ENCODE measurements at places on chromosomes 1 and 21.

GRCh38 chr1:167401260-167401873, 117.0 kb downstream of the CD247 start:
- DNase-seq: peak; percentile 22

- no peak for DNase-seq
These were observed 7.7 kb downstream of the MROH7 start for GRCh38 chr1:54649130-54649898.

- no peak for DNase-seq
These were observed 11.4 kb downstream of the SOX13 start for GRCh38 chr1:204084247-204084772.

DNA sequence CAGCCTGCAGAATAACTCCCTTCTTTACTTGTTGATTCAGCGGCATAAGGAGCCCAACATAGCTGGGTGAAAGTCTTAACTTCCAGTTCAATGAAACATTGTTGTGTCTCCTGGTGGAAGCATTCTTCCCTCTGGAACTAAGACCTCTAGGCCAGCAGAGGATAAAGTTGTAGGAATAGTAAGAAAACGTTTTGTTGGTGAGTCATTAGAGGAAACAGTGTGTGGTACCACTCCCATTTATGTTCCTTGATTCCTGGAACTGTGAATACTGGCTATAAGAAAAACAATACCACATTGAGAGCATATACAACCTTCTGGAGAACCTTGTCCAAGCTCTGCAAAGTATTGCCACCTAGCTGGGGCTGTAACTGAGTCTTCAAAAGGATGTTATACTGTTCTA, 737.4 kb upstream of the ZP4 start:
- no peak for DNase-seq

DNA sequence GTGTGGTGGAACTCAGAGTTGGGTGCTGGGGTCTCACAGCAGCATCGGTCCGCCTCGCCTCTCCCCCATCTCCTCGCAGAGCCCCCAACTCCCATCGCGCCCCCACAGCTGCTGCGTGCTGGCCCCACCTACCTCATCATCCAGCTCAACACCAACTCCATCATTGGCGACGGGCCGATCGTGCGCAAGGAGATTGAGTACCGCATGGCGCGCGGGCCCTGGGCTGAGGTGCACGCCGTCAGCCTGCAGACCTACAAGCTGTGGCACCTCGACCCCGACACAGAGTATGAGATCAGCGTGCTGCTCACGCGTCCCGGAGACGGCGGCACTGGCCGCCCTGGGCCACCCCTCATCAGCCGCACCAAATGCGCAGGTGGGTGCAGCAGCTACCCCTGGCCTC, 24.2 kb downstream of the PTPRU start:
- no peak for DNase-seq

- no peak for DNase-seq
These were observed at the start of gene C1orf56 for GRCh38 chr1:151047591-151047924. TSS of gene C1orf56 (plus strand) at chr1:151047751. CDS start at chr1:151047848, 97 bp downstream.

GRCh38 chr1:164726235-164726634, 167.3 kb downstream of the PBX1 start:
- no peak for DNase-seq

GRCh38 chr1:151834239-151834638, 2.6 kb upstream of the RORC start:
- DNase-seq: no peak
